ENCODE measurements at places on chromosomes 11 and 22.
A peak's percentile ranks its signal among the peaks of the same experiment; 100 is the strongest.

- no peak for DNase-seq
Measured at GRCh38 chr22:46290121-46290842, 6.4 kb upstream of the GTSE1 start.

DNA sequence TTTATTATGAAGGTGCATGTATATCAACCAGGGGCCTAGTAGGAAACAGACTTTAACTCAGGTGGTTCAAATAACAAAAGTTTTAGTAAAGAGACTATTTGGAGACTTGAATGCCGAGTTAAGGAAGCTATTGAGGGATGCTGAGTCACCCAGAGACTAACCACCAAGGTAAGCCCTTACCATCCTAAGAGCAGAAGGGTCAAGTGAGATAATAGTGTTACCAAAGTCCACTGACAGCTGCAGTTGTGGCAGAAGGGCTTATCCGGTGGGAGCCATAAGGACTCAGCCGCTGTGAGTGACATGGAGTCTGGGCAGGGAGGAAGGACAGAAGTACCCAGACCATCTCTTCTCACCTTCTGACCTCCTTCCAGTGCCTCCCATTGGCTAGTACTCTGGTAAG, 134.0 kb downstream of the INSC start:
- DNase-seq = no peak

- no peak for DNase-seq
Measured at GRCh38 chr11:119085437-119085847, 761 bp downstream of the HMBS start.

GRCh38 chr22:32696089-32696488, 105.4 kb upstream of the TIMP3 start:
- no peak for DNase-seq

DNA sequence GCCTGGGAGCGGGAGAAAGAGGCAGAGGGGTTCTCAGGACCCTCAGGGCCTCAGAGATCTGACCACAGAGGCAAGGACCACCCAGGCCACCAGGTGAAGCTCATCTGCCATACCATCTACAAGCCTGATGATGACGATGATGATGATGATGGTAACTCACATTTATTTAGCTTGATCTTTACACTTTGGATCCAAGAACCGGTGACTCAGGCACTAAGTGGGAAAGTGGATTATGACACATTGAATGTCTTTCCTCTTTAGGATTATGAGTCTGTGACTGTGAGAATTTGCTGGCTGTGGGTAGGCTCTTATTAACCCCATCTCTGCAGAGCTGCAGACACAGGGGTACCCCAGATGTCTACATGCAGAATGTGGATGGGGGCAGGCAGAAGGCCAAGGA, 110.3 kb downstream of the DSCAML1 start:
- no peak for DNase-seq

DNA sequence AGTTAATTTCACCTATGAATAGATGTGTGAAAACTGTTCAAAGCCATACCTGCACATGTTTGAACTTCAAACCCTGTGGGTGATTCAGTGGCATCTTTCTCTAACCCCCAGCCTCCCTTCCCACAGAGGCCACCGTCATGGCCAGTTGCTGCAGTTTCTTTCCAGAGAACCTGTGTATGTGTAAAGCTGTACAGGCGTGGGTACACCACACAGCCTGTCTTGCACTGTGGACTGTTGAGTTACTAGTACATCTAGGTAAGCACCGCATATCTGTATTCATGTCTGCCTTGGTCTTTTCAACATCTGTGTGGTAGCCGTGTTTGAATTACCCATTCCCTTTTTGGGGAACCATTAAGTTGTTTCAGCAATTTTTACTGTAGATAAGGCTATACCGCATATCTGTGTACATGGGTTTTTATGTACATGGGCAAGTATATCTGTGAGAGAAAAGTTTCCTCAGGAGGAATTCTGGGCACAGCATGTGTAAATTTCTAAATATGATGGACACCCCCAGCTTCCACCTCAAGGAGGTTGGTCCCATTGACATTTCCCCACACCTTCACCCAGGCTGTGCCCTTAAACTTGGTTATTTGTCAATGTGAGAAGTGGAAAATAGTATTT, 13.9 kb downstream of the NEAT1 start:
- no peak for DNase-seq

- no peak for DNase-seq
Measured at GRCh38 chr22:23673826-23674690, 16.8 kb upstream of the RGL4 start.

GRCh38 chr11:123645286-123645975, 9.0 kb downstream of the SCN3B start:
- DNase-seq = no peak

DNA sequence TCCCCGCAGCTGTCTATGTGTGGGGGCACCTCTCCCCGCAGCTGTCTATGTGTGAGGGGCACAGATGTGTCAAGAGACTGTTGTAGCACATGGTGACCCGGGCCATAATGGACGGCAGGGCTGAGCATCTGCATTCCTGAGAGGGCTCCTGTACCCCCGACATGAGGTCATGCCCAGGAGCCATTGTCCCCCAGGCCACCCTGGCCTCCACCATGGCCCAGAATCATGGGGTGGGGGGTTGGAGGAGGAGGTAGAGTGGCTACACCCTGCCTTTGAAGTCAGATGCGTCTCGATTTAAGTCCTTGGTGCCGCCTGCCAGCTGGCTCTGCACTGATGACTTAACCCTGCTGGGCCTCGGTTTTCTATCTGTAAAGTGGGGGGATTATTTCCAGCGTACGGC, 49.1 kb downstream of the ARHGAP8 start:
- no peak for DNase-seq

- DNase-seq = peak; percentile 65
Measured at GRCh38 chr11:125111001-125111342, 454 bp downstream of the TMEM218 start.

DNA sequence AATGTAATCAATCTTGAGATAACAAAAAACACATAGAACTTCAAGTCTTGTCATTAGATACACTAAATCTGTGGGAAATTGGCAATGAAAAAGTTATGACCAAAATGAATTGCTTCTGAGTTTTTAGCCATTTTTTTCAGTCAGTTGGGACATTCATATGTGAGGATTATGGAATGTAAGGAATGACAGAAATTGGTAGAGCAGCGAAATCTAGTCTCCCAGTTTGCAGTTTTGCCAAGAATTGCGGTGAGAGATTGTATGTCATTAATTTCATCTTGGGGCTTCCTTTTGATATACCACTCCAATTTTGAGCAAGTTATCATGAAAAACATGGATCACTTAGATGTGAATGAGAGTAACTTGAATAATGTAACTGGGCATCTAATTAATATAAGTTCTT, 49.9 kb downstream of the SIK2 start:
- no peak for DNase-seq

DNA sequence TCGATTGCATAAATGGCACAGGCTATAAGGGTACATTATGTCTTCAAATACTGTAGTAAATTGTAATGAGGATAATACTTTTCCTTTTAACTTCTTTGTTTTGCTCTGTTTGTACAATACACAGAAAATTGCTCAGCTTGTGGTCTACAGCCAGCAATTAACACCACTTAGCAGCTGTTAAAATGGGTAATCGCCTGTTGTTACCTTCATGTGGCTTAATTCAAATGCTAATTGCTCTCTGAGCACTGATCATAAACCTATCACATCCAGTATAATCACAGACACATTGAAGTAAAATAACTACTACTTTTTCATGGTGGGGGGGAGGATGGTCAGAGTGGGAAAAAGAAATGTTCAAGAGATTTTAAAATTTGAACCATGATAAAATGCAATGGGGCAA, 1164.1 kb upstream of the CNTN5 start:
- DNase-seq = no peak

- no peak for DNase-seq
Measured at GRCh38 chr11:116352881-116353280, 419.9 kb downstream of the BUD13 start.

GRCh38 chr11:15667127-15667725, 552.5 kb downstream of the INSC start:
- no peak for DNase-seq

GRCh38 chr11:114624455-114625207, 29.0 kb upstream of the NXPE4 start:
- no peak for DNase-seq
